ENCODE measurements at places on chromosomes 4 and X.

- DNase-seq, result no peak
Observed at GRCh38 chr4:153773236-153773690, 13.4 kb upstream of the RNF175 start.

DNA sequence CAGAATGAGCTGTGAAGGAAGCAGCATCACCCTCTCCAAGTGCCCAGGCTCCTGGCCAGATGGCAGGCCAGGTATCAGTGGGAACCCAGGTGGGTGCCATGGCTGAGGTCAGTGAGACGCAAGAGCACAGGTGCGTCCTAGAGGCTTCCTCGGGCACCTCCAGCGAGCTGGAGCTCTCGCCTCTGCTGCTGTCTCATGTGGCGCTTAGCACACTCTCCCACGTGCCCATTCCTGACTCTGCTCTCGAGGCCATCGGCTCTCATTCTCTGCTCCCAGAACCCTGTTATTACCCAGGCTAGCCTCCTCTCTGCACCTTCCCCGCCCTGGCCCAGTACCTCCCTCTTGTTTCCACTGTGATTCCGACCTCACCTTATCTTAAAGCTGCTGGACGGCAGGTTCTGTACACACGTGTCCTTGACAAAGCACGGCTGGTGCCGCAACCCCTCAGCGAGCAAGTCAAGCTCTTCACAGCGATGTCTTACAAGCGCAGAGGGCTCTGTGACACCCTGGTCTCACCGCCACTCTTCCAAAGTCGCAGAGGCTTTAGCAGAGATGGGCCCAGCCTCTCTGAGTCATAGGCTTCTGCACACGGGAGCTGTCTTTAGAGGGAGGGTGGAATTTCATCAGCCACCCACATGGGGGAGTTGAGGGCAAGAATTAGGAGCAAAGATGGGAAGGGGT lies 15.4 kb upstream of the MSANTD1 start:
- no peak for DNase-seq

- no peak for DNase-seq
Observed at GRCh38 chrX:129754056-129755024, 15.6 kb downstream of the XPNPEP2 start.

GRCh38 chrX:150574559-150575418 lies 6.4 kb downstream of the MTM1 start:
- DNase-seq, result no peak

DNA sequence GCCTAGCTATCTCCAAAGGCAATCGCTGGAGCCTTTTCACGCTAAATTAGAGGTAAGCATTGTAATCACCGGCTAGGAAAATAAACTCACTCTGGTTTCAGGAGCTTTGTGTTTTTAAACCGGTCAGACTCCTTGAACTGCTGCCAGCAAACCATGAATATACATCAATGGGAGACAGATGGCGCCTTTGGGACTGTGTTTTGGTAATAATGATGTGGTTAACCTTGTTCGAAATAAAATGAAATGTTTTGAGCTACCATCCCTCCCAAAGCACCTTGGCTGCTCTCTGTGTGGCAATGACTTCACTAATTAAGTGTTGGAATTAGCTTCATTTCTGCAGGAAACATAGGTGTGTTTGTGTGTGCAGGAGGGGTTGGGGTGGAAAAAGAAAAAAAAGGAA lies 65.3 kb downstream of the CLNK start:
- DNase-seq, result no peak

- DNase-seq, result no peak
Observed at GRCh38 chr4:31467781-31468180, 747.6 kb downstream of the PCDH7 start.

GRCh38 chrX:15906041-15906943 lies 51.7 kb upstream of the AP1S2 start:
- DNase-seq, result no peak

- no peak for DNase-seq
Observed at GRCh38 chr4:140469791-140470733, 28.0 kb downstream of the MGAT4D start.

DNA sequence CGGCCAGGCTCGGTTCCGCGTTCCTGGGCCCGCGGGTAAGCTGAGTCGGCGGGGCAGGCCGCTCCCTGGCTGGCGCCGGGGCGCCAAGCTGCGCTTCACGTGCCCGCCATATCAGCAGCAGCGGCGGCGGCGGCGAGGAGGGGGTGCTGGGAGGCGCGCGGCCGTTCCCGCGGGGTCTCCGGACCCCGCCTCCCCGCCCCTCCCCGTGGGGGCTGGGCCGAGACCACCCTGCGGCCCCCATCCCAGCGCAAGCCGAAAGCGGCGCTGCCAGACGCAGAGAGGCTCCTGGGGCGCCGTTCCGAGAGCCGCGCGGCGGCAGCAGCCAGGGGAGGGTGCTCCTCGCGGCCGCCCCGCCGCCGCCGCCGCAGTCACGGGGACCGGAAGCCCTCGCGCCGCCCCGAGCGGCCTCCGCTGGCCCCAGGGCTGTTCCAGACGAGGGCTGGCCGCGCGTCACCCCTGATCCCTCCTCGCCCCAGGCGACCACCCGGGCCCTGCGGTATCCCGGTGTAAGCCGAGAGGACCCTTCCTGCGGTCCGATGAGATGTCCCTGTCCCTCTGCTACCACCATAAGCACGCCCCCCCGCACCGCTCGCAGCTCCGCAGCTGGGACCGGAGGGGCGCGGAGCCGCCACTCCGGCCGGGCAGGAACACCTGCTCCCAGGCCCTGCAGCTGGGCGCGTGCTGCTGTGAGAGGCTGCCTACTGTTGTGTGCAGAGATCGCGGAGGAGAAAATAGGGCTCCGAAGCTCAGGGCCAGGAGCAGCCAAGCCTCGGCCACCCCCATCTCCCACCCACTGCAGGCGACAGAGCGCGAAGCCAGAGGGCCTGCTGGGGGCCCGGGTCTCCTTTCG lies 7.5 kb upstream of the BCOR start:
- peak; percentile 76 for DNase-seq

- DNase-seq, result no peak
Observed at GRCh38 chrX:44447214-44447613, 95.4 kb downstream of the FUNDC1 start.

- peak; percentile 67 for DNase-seq
Observed at GRCh38 chr4:76373919-76374552, 46.9 kb downstream of the CCDC158 start.

DNA sequence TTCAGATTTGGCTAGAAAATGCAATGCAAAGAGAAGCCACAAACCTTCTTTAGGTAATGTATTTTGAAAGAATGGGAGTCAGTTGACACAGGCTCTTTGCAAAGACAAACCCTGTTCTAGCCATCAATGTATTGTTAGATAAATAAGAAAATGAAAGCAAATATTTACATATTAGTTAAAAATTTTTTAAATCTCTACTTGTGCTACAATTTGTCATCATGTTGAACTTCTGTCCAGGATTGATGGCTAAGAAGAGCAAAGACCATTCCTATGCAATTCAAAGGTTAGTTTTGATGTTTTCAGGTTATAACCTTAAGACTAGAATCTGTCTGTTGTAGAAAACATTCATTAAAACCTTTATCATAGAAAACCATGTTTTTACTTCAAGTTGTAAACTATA lies 788.8 kb upstream of the FTHL17 start:
- DNase-seq, result no peak

- DNase-seq, result no peak
Observed at GRCh38 chr4:181858741-181859140, 384.5 kb upstream of the TENM3 start.

- DNase-seq, result no peak
Observed at GRCh38 chr4:109730619-109731545, 1.0 kb upstream of the PLA2G12A start.

DNA sequence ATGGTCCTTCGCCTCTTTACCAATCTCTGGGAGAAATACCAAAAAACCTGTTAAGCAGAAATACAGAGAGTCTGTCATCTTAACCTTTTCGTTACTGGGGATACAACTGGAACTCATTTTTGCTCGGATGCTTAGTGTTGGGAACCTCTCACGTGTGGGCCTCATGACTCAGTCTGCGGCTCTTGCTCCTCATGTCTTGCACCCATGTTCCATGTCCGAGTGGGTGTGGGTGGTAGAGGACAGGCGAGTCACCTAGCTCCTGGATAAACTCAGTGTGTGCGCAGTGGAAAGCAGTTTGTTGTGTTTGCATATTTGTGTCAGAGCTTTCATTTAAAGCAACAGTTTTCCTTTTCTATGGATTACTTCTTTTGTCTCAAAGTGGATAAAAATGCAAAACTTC lies 70.6 kb downstream of the TNIP2 start:
- DNase-seq, result no peak

DNA sequence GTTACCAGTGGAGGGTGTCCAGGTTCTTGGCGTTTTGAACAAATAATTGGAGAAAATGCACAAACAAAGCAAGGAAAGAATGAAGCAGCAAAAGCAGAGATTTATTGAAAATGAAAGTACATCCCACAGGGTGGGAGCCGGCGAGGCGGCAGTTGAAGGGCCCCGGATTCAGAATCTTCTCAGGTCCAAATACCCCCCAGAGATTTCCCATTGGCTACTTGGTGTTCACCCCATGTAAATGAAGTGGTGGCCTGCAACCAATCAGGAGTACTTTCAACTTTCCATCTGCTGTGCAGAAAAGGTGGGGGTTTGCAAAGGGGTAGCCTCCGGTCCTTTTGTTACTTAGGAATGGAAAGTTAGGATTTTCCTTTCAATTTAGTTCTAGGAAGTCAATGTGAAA lies 1447.0 kb downstream of the C4orf33 start:
- no peak for DNase-seq

DNA sequence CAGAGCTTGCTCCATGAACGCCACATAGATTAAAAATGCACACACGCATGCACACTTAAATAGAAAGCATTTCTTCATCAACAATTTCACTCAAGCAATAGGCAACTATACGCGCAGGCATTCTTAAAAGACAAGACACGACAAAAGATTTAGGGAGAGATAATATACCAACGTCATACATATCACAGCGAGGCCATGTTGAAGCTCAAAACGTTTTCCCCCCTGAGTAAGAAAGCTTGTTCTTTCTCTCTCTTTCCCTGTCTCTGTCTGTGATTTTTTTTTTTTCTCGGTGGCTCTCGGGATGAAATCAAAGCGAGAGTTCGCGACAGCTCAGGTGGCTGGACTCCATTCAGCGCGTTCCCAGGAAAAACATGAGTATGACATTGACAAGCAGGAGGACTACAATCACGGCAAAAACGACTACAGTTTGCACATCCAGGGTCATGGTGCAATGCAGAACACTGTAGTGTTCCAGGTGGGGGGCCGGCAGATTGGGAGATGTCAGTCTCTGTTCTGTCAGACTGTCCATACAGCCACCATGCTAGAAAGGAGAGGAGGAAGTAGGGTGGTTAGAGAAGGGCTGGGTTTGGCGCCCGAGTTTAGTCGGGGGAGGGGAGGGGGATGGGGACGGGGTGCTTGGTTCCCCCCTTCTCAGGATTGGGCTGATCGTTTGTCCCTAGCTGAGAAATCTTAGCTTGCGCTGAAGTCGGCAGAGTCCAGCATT lies 30.7 kb downstream of the ARHGEF9 start:
- DNase-seq, result no peak

- no peak for DNase-seq
Observed at GRCh38 chr4:3647421-3647820, 115.2 kb upstream of the LRPAP1 start.

- DNase-seq, result no peak
Observed at GRCh38 chr4:110631584-110632505, 9.0 kb upstream of the PITX2 start.

- no peak for DNase-seq
Observed at GRCh38 chr4:18981234-18981615, 959.7 kb upstream of the LCORL start.

DNA sequence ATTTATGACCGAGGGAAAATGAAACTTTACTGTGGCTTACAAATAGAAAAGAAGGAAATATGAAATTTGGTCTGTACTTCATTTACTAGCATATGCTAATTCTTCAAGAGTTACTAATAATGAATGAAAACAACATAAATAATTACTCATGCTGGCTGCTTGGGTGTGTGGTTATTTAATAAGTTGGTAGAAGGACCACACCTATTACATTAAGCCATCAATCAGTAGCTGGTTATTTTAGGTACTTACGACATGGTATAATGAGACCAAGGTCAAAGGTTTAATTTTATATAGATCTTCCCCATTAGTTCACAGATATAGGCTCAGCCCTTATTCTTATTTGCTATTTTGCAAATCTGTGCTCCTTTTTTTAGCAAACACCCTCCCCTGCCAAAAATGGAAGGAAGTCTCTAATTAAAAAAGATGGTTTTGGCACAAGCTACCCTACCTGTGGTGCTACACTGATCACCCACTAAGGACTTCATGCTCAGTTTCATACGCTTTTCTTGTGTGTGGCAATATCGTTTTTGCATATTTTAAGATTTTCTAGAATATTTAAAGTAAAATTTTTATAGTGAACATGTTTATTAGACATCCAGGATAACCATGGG lies 14.1 kb downstream of the TMPRSS11D start:
- DNase-seq, result no peak

DNA sequence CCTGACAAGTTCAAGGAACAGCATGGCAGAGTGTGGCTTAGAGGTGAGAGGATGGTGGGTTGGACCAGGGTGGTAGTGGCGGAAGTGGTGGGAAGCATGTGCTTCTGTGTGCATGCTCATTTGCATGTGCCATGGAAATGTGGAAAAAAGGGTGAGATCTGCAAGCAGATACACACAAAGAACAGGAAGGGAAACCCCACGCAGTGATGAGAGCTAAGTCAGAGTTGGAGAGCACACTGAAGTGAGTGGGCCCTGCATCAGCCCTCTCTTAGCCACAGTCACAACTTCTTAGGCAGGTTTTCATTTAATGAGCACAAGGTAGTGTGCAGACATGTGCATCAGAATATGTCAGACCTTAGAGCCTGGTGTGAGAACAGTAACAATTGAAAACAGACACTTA lies 483.8 kb downstream of the AFF2 start:
- no peak for DNase-seq

- peak; percentile 69 for DNase-seq
Observed at GRCh38 chrX:39729981-39730661, 367.6 kb downstream of the BCOR start.

DNA sequence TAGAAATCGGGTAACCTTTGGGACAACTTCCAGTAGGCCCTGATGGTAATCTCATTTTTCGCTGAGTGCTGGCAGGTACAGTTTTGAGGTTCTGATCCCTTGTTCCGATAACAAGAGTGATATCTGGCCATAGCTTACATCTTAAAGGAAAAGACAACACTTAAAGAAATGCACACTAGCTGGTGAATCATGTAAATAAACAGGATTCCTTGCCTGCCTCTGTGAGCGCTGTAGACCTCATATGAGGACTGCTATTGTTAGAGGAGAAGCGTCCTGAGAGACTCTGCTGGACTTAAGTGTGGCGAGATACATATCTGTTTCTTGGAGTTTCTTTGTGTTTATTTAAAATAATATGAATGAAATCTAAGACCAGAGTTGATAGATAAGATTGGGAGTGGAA lies 149.3 kb upstream of the SLC4A4 start:
- no peak for DNase-seq

GRCh38 chrX:1853916-1854315 lies 239.1 kb downstream of the ASMT start:
- DNase-seq, result no peak

GRCh38 chr4:20019310-20020015 lies 232.2 kb upstream of the SLIT2 start:
- no peak for DNase-seq

DNA sequence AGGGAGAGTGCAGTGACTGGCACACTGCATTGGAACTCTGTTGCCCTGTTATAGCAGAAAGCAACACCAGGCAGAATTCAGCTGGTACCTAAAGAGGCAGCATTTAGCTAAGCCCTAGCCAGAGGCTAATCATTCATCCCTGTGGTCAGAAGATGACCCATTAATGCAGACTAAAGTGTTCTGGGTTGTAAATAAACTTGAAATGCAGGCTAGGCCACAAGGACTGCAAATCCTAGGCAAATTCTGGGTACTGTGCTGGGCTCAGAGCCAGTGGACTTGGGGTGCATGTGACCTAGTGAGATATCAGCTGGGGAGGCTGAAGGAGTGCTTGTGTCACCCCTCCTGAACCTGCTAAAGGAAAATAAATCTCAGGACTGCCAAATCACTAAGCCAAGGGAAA lies 91.2 kb downstream of the LPAR4 start:
- no peak for DNase-seq
